ENCODE measurements at places on chromosomes 11 and 22. TPM values are rescaled to one million over a fixed set of nuclear protein-coding genes. Genes with fewer than 3 reads are reported as not detected.

TEX54 gene
- total RNA-seq, result 0.88 TPM

CCDC81 gene
- 0.47 TPM for total RNA-seq

- DNase-seq, result no peak
Measured at GRCh38 chr11:73939096-73939495, 11.7 kb upstream of the DNAJB13 start.

DNA sequence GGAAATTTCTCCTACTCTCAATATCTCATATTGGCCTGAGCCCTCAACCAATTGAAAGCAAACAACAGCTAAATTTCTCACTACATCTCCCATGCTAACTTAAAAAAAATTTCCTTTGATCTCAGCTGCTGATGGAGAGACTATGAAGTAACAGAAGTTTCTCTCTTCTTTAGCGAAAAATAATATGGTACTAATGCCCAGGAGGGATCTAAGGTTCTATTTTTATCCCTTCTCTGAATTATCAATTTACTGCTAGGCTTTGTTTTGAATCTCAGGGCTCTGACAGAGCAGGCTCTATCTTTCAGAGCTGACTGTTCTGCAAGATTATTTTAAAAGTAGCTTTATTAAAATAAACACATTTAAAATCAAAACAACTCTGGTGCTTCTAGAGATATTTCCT lies 558.6 kb downstream of the KCNA4 start:
- DNase-seq, result no peak

- DNase-seq, result no peak
Measured at GRCh38 chr11:114924042-114924441, 245.7 kb downstream of the NXPE2 start.

GRCh38 chr11:61782299-61782698 lies 10.1 kb downstream of the TMEM258 start:
- no peak for DNase-seq
